ENCODE measurements at places on chromosomes 7 and 10. TPM values are rescaled to one million over a fixed set of nuclear protein-coding genes. Genes with fewer than 3 reads are reported as not detected.

The ZNF37A gene
- 20.1 TPM for total RNA-seq

The OR9A2 gene
- not detected for total RNA-seq

The COBL gene
- total RNA-seq: 1.4 TPM

The EIF3B gene
- 257 TPM for total RNA-seq

The FAM24B gene
- total RNA-seq: 5.3 TPM

The GPRIN2 gene
- 29.2 TPM for total RNA-seq

The SFTPA2 gene
- not detected for total RNA-seq

The PRTFDC1 gene
- 13.7 TPM for total RNA-seq

The STAG3 gene
- not detected for total RNA-seq

The PRKAR2B gene
- 0.80 TPM for total RNA-seq

The KIF5B gene
- total RNA-seq: 133 TPM

GRCh38 chr10:72802332-72802731, 91.2 kb upstream of the OIT3 start:
- DNase-seq: no peak

- DNase-seq: no peak
Measured at GRCh38 chr7:127208860-127209259, 43.9 kb downstream of the GRM8 start.

GRCh38 chr10:4086131-4086898, 301.3 kb upstream of the KLF6 start:
- DNase-seq: no peak

- DNase-seq: peak; percentile 31
Measured at GRCh38 chr10:115171392-115171960, 78.3 kb downstream of the ATRNL1 start.

- DNase-seq: peak; percentile 78
Measured at GRCh38 chr10:4512671-4513240, 313.3 kb upstream of the AKR1E2 start.

DNA sequence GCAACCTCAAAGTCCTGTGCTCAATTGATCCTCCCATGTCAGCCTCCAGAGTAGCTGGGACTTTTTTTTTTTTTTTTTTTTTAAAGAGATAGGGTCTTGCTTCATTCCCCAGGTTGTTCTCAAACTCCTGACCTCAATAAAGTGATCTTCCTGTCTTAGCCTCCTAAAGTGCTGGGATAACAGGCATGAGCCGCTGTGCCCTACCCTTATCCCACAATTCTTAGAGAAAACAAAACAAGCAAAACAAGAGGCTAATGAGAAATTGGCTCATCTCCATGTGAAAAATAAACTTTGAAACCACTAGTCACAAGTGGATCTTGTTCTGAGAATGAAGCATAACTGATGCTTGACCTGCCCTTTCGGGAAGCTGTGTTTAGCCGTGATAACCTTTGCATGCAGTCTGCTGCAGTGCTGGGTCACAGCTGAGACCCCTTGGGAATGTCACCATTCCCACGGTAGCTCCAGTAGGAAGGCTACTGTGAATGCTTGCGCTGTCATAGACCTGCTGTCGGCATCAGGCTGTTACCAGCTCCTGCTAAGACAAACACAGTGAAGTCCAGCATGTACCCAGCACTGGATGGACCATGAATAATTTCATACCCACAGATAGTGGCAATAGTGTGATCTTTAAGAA, 290.7 kb upstream of the KIAA1217 start:
- no peak for DNase-seq

- DNase-seq: no peak
Measured at GRCh38 chr7:36456138-36456537, 66.5 kb downstream of the ANLN start.

- no peak for DNase-seq
Measured at GRCh38 chr10:76939933-76940468, 697.6 kb downstream of the KCNMA1 start.

DNA sequence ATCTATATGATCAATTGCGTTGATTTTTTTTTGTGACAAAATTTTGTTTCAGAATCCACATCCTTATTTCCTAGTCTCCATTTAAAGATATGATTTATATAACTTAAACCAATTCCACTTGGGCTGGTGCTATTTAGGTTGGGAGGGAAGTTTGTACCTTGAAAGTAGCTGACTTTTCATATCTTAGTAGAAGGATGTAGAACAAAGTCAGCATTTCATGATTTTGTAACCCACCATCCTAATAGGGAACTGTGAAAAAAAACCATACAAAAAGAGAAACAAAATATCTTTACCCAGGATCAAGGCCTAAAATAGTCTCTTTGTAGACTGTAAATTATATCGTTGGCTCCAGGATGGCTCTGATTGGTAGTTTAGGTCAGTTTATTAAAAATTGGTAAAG, 8.3 kb downstream of the HECTD2 start:
- no peak for DNase-seq

DNA sequence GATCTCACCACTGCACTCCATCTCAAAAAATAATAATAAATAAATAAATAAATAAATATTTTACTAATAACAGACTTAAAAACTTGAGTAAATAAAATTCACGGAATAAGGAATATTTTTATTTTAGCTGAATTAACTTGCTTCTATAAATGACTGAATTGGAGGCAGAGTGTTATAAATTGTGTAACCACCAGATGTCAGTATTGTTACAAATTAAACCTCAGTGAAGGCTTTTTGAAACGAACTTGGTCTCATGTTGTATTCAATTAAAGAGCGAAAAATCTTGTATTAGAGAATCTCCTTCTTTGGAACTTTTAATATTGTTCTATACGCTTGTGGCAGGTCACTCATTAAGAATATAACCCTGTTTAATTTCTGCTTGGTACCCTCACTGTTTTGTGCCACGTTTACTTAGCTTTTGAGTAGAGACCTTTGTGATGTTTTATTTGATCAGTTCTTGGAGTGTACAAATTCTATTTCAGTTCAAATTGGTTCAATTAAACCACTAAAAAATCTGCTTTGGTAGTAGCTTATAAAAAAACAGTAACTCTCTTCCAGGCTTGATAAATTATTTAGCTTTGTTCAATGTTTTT, 45.6 kb upstream of the SCIN start:
- peak; percentile 77 for DNase-seq

- no peak for DNase-seq
Measured at GRCh38 chr7:43443381-43443780, 139.5 kb upstream of the STK17A start.

- DNase-seq: peak; percentile 47
Measured at GRCh38 chr7:148700661-148701064, 2.0 kb downstream of the CUL1 start.

GRCh38 chr10:78775891-78776290, 292.9 kb upstream of the ZMIZ1 start:
- DNase-seq: no peak

DNA sequence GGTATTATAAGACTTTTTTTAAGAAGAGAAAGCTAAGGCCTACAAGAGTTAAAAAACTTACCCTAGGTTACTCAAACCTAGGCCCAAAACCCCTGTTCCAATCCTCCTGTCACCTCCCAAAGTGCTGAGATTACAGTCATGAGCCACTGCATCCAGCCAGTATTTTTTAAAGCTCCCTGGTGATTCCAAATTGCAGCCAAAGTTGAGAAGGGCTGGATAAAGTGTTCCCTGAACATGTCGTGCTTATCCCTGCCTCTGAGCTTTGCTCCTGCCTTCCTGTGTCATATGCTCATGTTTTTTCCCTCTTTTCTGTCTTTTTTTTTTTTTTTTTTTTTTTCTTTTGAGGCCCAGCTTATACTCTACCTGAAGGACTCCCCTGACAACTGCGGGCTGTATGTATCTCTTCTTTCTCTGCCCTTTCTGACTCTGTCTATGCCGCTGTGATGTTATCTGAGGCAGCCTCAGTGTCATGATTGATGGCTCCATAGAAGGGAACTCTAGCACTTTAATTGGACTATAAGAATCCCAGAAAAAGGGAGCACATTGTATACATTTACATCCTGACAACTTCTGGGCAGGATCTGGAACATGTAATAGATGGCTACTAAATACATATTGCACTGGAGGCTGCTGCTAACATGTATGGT, 8.0 kb downstream of the AKR1B10 start:
- DNase-seq: no peak

DNA sequence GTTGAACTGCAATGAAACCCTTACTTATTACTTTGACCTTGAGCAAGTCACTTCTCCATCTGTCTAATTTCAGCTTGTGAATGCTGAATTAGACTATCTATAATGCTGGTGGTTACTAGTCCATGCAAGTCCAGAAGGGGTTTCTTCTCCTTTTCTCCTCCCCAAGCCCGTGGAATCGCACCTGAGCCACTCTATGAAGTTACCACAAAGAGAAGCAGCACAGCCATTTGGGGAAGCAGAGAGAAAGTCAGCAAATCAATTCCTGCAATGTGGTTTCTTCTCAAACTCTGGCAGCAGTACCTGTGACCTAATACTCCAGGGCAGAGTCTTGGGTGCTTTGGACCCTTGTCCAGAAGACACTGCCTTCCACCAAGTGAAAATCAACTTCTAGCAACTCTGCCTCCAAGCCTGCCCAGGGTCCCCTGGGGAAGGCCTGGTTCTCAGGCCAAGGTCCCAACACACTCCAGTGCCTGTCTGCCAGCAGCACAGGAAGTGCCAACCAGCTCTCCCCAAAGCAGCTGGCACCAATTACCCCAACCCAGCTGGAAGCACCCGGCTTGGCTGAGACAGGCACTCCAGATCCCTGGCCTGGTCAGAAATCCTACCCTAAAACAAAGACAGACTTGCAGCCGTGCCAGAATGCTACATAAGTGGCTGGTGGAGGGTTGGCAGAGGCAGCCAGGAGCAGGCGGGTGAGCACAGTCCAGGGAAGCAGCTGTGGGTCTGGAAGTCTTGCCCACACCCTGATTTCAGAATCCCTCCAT, 200.3 kb downstream of the LSM5 start:
- no peak for DNase-seq

DNA sequence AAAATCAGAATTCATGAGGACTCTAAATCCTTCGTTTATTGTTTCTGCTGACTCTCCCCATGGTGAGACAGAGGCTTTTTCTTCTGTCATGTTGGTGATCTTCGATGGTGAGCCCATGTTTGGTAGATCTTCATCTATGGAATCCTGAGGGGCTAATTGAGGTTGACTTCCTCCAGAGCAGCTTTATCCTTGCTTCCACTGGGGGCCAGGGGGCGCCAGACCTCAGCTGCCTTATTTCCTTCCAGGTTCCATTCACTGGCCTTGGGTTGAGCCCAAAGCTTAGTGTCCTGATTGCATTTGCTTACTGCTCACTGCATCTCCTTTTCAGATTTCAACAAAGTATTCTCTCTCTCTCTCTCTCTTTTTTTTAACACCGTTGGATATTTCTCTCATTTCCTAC, 80.7 kb downstream of the GCC1 start:
- no peak for DNase-seq

- no peak for DNase-seq
Measured at GRCh38 chr7:44288811-44289340, 36.5 kb downstream of the CAMK2B start.

GRCh38 chr10:32379950-32380551, 33.1 kb upstream of the EPC1 start:
- DNase-seq: no peak
